Endothelial cell (in vitro differentiated cells): ENCODE measurements at places on chromosomes 12 and 14. TPM values are rescaled to one million over a fixed set of nuclear protein-coding genes. Genes with fewer than 3 reads are reported as not detected.
A peak's percentile ranks its signal among the peaks of the same experiment; 100 is the strongest.

GRCh38 chr12:44930972-44931600 lies 55.0 kb upstream of the NELL2 start:
- no peak for DNase-seq

GRCh38 chr14:31307618-31308017 lies 100.0 kb upstream of the HECTD1 start:
- DNase-seq = no peak

DNA sequence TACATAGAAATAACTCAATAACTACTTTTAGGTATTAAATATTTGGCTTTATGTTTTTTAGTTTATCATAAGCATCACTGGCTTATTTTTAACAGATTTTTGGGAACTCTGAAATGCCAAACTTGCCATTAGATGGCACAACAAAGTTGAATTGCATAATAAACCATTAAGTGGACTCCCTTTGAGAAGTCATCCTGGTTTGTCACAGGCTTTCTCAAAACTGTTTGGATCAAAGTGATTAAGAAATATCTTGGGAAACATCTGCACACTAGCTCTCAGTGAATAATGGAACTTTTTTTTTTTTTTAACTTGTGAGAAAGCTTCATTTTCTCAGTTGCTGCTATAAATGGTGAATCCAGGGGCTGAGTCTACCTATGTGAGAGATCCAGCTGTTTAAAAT lies 4.3 kb downstream of the SLC16A7 start:
- no peak for DNase-seq

- DNase-seq = peak; percentile 56
Observed at GRCh38 chr12:51391283-51392123, at the start of gene GALNT6. GALNT6 (minus strand) TSS chr12:51391406; CDS start chr12:51379781, 11,625 bp downstream.

- no peak for DNase-seq
Observed at GRCh38 chr14:39212034-39212433, 21.7 kb upstream of the MIA2 start.

DNA sequence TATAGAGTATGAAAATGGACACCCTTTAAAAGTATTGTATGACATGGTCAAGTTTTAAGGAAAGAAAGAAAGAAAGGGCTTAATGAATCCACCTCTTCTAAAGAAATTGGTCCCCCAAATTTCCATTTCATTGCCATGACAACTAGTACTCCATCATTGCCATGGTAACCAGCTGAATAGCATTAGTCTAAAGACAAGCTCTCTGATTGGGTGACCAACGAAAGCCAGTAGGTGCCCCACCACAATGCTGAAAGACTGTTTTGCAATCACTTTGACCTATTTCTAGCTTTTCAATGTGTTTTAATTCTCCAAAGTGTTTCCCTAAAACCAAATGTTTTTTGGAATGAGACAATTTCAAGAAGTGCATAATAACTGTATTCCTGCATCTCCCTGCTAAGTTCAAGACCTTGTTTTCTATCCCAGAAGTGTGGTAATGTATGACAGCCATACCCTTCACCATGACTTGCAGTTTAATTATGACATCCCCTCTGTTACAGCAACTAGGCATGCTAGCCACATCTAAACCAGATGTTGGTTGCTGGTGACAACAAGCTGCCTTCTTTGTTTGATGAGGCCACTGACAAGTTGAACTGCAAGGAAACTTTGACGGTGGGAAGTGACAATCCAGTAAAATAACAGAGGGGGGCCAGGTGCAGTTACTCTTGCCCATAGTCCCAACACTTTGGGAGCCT lies 46.7 kb downstream of the KICS2 start:
- DNase-seq = no peak

DNA sequence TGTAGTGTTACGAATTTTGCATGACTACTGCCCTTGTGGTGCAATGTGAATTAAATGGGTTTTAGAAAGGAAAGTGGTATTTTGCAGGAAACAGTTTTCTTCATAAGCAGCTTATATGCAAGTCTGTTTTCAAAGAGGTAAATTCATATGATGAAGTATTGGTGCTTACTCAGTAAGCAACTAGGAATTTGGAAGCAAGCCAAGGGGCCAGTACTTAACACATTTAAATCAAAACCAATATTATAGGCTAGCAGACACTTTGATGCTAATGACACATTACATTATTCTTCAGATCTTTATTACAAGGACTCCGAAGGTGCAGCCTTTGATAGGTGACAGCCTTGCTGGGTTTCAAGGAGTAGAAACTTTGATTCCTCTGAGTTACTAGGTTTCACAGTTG lies 23.1 kb downstream of the MGAT4C start:
- DNase-seq = no peak

GRCh38 chr12:78396538-78396937 lies 468.0 kb upstream of the SYT1 start:
- no peak for DNase-seq

- DNase-seq = no peak
Observed at GRCh38 chr14:79337761-79338160, 873.5 kb downstream of the DIO2 start.

GRCh38 chr14:75370416-75371205 lies 57.2 kb upstream of the JDP2 start:
- DNase-seq = no peak

- DNase-seq = peak; percentile 52
Observed at GRCh38 chr14:76924371-76925096, 98.3 kb downstream of the LRRC74A start.

The STXBP6 gene
- total RNA-seq = 0.51 TPM

The SLC25A47 gene
- not detected for total RNA-seq

The TMEM121 gene
- 1.6 TPM for total RNA-seq

The SLC5A8 gene
- not detected for total RNA-seq

The SELPLG gene
- 1.6 TPM for total RNA-seq
